ENCODE measurements at places on chromosomes 1 and 21. TPM values are rescaled to one million over a fixed set of nuclear protein-coding genes. Genes with fewer than 3 reads are reported as not detected.

Gene HENMT1
- 31.3 TPM for total RNA-seq

GRCh38 chr1:3028531-3029282, 7.4 kb downstream of the ACTRT2 start:
- no peak overlapping the region for H3K4me3 ChIP-seq
- no peaks in the 10 kb centered on the region for H3K36me3 ChIP-seq
- H3K4me1 ChIP-seq: peaks cover 10% of the 10 kb centered on the region
- no peaks in the 10 kb centered on the region for H3K27me3 ChIP-seq
- DNase-seq: no peak

DNA sequence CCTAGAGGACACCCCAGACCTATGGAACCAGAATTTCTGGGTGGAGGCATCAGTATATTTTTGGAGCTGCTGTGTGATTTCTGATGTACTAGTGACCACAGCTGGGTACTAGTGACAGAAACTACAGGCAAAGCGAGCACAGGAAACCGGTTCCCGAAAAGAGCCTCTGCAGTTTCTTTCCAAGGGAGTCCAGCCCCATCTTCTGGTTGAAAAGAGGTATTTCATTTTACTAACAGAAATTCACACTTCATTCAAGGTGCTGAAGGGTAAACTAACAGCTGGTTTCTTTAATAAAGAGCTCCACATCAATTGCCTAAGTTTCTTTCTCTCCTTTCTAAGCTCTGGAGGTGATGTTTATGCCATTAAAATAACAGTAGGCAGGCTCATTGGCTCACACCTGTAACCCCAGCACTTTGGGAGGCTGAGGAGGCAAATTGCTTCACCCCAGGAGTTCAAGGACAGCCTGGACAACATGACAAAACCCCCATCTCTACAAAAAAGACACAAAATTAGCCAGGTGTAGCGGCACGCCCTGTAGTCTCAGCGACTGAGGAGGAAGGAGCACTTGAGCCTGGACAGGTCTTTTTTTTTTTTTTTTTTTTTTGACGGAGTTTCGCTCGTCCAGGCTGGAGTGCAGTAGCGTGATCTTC, 22.0 kb downstream of the THAP3 start:
- H3K27ac ChIP-seq: no peak overlapping the region
- H3K36me3 ChIP-seq: peaks cover 18% of the 10 kb centered on the region
- H3K4me1 ChIP-seq: no peaks in the 10 kb centered on the region

Gene FAM3B
- total RNA-seq: not detected
